ENCODE measurements at places on chromosomes 3 and 15.

DNA sequence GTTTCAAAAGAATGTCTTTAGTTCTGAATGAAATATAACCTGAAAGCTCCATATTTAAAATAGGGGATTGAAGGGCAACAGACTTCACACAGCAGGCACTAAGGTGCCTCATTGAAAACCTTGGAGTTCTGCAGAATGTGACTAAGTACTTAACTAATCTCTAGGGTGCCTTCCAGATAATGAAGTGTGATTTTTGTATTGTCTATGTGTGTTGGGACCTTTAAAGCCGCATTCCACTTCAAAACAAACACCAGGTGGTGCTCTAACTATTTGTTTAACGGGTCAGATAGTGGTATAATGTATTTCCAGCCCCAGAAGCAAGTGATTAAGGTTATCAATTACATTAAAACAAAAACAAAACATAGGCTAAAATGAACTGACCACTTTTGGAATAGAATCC, 28.0 kb downstream of the TFG start:
- DNase-seq = no peak

- DNase-seq = no peak
These were observed 1.1 kb downstream of the EAF1 start for GRCh38 chr3:15428539-15428938.

DNA sequence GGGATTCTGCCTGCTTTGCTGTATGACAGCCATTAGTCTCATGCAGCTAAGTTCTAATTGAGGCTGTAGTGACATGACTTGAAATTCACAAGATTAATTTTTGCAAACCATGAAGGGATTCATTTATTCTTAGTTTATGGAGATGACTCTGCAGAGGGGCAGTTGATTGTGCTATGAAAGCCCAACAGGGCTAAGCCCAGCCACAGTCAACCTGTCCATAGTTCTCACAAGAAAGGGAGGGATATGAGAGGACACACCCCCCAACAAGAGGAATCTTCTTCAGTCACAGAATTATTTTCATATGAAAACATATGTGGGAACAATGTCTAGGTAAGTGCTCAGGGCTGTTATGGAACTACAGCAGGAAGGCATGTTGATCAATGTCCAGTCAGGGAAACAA, 61.9 kb upstream of the ABHD17C start:
- no peak for DNase-seq

GRCh38 chr3:127611251-127611650, 13.0 kb downstream of the MCM2 start:
- no peak for DNase-seq

DNA sequence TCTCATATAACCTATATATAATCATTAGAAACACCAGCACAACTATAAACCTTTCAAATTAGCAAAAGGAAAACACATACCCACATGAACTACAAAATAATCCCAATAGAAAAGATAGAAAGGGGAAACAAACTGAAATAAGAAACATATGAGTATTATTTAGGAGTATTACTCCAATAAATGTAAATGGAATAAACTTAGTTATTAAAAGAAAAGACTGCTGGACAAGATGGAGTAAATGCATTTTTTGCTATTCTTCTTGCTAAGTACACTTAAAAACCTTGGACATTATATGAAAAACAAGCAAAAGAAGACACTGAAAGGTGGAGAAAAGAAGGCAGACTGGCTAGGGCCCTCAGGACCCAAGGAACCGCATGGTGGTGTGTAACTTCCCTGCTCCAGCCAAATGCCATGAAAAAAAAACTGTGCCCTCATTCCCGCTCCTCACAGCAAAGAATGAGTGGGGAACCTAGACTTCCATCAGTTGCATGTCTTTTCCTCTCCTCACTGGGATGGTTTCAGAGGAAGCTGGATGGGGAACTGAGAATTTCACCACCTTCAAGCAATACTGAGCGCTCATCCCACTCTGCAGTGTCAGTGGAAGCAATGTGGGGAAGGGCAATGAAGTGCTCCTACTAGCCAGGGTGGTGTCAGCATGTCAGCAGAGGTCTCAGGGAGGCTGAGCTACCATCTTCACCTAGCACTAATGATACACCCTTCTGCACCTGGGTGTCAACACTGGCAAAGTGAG, 43.7 kb upstream of the ADAMTS17 start:
- no peak for DNase-seq

GRCh38 chr15:62740141-62741004, 302.2 kb upstream of the TPM1 start:
- no peak for DNase-seq

- no peak for DNase-seq
These were observed 51.9 kb upstream of the RPL32 start for GRCh38 chr3:12893247-12893646.

DNA sequence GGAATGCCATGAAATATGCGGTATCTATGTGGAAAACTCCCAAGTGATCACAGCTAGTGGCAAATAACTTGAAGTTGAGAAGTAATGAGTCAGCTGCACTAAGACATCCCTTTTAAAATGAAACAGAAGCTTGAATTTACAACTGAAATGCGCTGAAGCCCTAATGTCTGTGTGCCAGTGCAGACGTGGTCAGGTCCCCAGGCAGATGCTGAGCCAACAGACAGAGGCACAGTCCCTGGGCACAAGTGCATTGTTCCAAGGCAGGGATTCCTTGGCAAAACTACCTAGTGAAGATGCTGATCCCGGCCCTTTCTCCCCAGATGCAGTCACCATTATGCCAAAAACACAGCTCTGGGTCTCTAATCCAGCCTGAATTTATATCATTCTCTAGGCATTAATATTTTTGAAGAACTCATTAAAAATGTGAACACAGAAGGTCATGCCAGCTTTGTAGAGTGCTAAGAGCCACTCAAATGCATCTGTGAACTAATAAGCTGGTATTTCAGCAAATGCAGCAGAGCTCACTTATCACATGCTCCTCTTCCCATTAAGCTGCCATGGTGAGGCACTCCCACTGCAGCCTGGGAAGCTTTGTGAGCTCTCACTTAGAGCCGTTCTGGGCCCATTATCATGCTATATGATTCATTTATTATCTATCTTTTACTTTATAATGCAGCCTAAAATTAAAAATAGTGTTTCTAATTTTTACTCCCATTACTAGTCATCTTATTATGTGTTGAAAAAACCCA, 200.1 kb downstream of the GABRB3 start:
- DNase-seq = no peak

- DNase-seq = no peak
These were observed 87.1 kb downstream of the GABRG3 start for GRCh38 chr15:27057904-27058645.

- DNase-seq = no peak
These were observed 32.0 kb downstream of the ANKDD1A start for GRCh38 chr15:64943512-64944225.

DNA sequence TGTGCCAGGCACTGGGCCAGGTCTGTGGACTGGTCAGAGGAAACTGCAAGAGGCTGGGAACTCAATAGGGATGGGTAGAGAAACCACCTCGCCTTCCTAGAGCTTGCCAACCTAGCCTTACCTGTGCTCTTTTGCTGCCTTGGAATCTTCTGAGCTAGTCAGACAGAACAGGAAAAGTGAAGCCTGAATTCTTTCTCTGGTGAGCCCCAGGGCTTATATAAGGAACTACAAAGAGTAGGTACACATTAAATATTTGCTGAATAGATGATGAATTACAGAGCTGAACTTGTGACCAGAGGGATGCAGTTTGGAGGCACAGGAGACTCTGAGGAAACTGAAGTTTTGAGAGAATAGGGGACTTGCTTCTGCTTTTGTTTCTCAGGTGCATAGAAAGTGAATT, 15.6 kb upstream of the FBXW12 start:
- DNase-seq = no peak

DNA sequence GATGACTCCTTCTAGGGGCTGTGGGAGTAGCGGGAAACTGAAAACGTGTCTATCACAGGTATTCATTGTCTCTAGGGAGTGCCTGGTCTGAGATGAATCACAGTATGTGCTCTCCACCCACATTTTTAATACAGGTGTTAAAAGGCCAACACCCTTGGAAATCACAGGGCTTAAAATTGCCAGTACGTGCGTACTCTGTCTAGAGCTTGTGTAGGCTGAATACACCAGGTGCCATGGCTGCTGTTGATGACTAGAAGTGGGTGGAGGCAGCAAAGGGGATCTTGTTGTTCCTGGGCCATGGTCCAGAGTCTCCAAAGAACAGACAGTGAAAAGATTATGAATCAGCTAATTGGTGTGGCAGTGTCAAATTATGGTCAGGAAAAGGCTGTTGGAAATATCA, 35.1 kb upstream of the P3H2 start:
- no peak for DNase-seq

DNA sequence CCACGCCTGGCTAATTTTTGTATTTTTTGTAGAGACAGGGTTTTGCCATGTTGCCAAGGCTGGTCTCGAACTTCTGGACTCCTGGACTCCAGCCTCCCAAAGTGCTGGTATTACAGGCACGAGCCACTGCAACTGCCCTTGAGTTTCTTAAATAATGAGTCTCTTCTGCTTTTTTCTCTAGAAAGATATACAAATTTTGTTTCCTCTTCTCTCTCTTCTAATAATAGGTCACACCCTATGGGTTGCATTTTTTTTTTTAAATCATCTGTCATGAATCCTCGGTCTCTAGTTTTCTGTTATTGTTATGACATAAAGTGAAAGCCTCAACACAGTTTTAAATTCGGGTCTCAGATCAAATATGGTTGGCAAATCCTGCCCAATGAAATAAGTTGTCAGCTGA, 111.2 kb downstream of the IL12A start:
- DNase-seq = no peak

All from GF-D8 (cell line).